ENCODE measurements at places on chromosomes 1 and 21. TPM values are rescaled to one million over a fixed set of nuclear protein-coding genes. Genes with fewer than 3 reads are reported as not detected.

Gene TDRD5
- total RNA-seq, result not detected

Gene LEFTY2
- not detected for total RNA-seq

Gene NBPF6
- not detected for total RNA-seq

Gene RFX5
- total RNA-seq, result 12.2 TPM

Gene NR5A2
- 27.9 TPM for total RNA-seq

Gene TMEM81
- total RNA-seq, result 2.2 TPM

Gene GBP4
- 5.3 TPM for total RNA-seq

Gene APOBEC4
- not detected for total RNA-seq

Gene CHODL
- not detected for total RNA-seq

Gene SPRR2A
- not detected for total RNA-seq

Gene BCAN
- total RNA-seq, result not detected

Gene ELF3
- 16.2 TPM for total RNA-seq

Gene OR2L5
- not detected for total RNA-seq

Gene DSCAM
- total RNA-seq, result 0.10 TPM

Gene ERG
- total RNA-seq, result 4.0 TPM

Gene OR2L13
- total RNA-seq, result not detected

- DNase-seq, result no peak
Measured at GRCh38 chr1:91349524-91349923, 55.1 kb downstream of the HFM1 start.

- DNase-seq, result no peak
Measured at GRCh38 chr21:41189150-41189745, 21.3 kb downstream of the BACE2 start.

- DNase-seq, result peak; percentile 29
Measured at GRCh38 chr1:53586765-53587164, 127.6 kb downstream of the DMRTB1 start.

GRCh38 chr1:110119843-110120242, 7.6 kb downstream of the UBL4B start:
- DNase-seq, result no peak

DNA sequence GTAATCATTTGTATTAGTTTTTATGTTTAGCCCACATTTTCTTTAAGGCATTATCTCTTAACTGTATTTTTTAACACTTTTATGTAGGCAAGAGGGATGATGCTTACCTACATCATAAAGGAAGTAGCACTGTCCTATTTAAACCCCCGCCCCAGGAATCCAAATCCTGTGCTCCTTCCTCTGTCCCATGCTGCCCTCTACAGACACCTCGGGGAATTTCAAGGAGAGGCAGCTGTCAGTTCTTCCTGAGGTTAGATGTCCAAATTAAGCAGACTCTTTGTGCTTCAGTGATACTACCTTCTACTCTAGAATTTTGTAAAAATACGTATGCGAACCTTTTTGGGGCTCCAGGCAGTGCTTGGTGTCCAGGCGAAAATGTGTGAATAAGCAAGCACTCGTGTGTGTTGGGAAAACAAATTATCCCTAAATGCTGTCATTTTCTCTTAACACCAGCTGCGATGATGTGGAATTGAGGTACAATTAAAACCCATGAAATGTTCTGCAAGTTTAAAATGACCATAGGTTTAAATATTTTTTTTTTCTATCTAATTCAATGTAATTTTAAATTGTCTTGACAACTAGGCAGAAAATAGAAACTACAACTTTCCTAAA, 19.2 kb downstream of the CRCT1 start:
- peak; percentile 53 for DNase-seq

- DNase-seq, result no peak
Measured at GRCh38 chr1:154586231-154586630, 18.7 kb downstream of the CHRNB2 start.

DNA sequence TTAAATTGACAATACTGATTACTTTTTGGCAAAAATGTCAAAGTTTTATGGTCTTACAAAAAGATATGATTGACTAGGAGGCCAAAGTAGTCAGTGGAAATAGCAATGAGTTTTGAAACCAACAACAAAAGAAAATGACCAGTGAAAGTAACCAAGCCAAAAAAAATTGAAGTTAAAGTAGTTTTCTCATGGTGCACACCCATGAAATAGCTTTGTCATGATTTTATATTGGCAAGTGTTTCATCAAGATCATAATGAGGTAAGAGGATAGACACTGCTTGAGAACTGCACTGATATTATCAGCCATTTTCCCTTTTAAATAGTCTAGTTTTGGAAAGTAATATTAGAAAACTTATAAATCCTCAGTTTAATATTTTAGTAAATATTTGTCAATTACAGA, 206.2 kb upstream of the ADAMTS5 start:
- DNase-seq, result no peak

GRCh38 chr1:22418312-22418711, 33.3 kb upstream of the ZBTB40 start:
- DNase-seq, result no peak

DNA sequence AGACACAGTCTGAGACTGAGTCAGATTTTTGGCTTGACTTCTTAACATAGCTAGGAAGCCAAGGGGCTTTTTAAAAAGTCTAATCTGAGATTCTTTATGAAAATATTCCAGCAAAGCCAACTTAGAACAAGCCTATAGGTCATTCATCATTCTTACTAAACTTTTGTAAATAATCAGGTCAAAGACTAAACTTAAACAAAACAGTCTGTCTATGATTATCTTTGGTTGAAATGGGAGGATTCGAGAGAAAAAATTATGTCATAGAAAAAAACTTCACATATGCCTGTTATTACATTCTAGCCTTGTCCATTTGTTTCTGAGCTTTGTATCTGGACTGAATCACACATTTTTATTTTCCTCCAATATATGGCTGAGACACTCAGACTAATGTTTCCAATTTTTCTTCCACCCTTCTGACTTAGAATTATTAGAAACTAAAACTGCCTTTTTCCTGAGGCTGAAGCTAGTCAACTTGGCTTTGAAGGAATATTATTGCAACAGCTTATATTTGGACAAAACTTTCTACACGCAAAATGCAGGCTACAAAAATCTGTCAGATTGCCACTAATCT, 83.3 kb downstream of the ETS2 start:
- DNase-seq, result no peak

GRCh38 chr1:154863315-154864174, 6.5 kb downstream of the KCNN3 start:
- DNase-seq, result no peak

- peak; percentile 82 for DNase-seq
Measured at GRCh38 chr1:2381741-2382620, 9.4 kb downstream of the MORN1 start.

DNA sequence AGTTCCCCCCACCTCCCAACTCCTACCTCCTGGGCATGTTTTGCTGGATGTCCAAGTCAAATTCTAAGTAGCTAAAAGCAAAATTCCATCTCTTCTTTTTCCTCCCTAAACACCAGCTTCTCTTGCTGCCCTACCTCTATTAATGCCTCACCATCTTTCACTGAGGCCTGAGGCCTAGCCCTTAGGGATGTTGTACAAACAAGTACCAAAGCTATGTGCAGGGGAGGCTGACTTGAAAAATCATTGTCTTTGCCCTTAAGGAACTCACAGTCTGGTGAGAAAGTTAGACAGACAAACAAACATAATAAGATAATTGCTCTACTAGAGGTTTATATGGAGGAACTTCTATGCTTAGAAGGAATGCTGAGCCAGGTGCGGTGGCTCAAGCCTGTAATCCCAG, 25.3 kb upstream of the SYNC start:
- DNase-seq, result no peak

DNA sequence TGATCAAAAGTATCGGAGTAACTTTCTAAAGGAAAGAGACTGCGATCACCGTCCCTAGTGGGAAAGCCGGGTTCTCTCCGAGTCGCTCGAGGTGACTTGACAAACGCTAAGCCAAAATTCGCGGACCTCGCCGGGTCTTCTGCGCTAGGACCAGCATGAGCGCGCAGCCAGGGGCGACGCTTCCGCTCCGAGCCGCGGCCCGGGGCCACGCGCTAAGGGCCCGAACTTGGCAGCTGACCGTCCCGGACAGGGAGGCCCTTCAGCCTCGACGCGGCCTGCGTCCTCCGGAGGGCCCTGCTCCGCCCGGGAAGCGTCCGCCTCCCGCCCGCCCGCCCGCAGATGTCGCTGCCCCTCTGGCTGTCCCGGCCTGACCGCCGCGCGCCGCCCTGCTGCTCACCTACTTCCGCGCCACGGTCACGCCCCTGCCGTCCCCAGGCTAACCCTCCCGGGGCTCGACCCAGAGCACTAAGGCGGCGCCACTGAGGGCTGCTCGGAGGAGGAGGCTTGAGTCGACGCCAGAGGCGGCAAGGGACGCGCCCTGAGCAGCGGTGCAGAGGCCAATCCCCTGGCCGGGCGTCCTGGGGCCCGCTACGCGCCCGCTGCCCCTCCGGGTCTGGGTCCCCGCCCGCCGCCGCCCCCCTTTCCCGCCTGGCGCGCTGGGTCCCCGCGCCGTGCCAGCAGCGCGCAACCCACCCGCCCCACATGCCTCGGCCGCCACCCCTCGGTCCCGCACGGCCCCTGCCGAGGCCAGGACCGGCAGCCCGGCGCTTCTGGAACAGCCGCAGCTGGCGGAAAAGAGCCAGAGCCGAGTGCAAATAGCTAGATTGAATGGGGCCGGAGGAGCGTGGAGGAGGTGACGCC, 896 bp upstream of the DUSP10 start:
- peak; percentile 95 for DNase-seq

GRCh38 chr1:165257969-165258459, 98.5 kb downstream of the LMX1A start:
- DNase-seq, result peak; percentile 88

DNA sequence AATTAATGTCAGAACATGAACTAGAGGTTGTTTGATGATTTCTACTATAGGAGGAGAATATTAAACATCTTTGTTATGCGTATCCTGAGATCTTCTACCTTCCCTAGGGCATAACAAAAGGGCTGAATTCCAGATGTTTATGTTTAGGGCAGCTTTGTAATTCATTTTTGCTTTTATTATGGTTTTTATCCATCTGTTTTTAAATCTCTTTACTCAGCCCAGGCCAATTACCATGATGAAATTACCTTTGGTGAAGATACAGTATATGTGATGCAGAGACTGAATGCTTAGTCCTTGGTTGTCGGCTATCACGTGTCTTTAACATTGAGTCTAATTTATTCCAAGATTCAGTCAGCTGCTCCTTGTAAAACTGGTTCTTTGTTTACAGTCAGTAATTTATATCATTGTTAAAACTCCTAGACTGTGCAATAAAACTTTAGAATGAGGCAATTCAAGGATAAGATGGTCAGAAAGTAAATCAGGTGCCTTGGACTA, 176.9 kb downstream of the CTH start:
- DNase-seq, result no peak

GRCh38 chr1:184590163-184590750, 164.4 kb downstream of the EDEM3 start:
- DNase-seq, result no peak

DNA sequence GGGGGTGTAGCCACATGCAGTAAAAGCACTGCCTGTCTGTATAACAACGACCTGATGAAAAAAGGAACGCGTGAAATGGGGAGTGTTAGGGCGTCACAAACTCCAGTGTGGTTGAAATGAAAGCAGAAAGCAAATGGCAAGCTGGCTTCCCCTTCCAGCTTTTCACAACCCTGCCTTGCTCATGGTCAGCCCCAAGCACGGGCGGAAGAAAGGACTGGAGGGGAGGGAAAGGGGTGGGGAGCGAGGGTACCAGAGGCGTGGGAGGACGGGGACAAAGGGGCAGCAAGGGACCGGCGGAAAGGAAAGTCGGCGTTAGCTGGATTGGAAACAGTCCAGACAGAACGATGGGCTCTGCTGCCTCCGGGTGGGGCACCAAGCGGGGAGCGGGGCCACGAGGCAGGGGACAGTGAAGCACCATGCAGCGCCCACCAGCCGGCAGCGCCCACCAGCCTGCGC, 9.6 kb downstream of the VPS26C start:
- peak; percentile 48 for DNase-seq

DNA sequence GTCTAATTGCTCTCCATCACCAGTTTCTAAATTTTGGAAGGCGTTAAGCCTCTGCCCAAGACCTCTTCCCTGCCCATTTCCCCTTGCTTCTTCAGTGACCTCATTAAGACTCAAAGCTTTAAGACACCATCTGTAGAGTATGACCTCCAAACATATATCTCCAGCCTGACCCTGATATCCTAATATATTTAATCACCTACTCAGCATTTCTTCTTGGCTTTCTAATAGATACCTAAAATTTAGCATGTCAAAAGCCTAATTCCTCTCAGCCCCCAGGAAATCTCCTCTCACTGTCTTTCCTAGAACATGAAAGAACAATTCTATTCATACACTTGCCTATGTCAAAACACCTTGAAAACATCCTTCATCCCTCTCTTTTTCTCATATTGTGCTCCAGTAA, 235.5 kb upstream of the HOOK1 start:
- DNase-seq, result no peak

DNA sequence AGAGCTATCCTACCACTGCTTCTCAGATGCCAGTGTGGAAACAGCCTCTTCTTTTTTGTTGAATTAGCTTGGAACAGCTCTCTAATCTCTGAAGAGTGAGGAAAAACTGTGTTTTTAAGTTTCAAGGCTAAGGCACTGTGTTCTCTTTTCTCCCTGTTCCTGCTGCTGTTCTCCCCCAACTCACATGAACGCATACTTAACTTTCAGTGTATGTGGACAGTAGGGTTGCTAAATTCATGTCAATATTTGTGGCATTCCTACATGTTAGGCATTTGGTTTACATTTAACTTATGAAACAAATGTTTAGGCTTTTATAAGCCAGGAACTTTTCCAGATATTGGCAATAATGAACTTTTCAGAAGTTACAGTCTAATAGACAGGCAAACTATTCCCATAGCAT, 6.8 kb downstream of the BACH1 start:
- DNase-seq, result no peak

DNA sequence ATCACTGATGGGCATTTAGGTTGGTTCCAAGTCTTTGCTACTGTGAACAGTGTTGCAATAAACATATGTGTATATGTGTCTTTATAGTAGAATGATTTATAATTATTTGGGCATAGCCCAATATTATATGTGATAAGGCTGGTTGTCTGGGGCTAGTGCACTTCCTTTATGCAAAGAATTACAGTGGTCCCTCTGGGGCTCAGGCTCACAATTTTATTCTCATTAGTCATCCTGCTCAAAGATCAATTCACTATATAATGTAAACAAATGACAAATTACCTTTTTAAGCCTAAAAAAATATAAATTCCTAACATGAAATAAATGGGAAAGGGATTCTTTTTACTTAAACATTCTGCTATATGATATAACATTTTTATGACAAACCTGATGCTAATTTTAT, 5.0 kb downstream of the PLPPR4 start:
- no peak for DNase-seq

- no peak for DNase-seq
Measured at GRCh38 chr21:15015622-15016471, 49.0 kb downstream of the NRIP1 start.

GRCh38 chr21:45266518-45267389, 20.9 kb downstream of the POFUT2 start:
- peak; percentile 30 for DNase-seq

- peak; percentile 30 for DNase-seq
Measured at GRCh38 chr1:55051621-55052020, 12.3 kb downstream of the PCSK9 start.

GRCh38 chr1:234772345-234773147, 162.6 kb upstream of the IRF2BP2 start:
- DNase-seq, result peak; percentile 51
